ENCODE measurements at places on chromosomes 16 and 17. TPM values are rescaled to one million over a fixed set of nuclear protein-coding genes. Genes with fewer than 3 reads are reported as not detected.

KRTAP4-3 gene
- not detected for total RNA-seq

GRCh38 chr17:13961265-13961664, 108.0 kb upstream of the COX10 start:
- no peak for DNase-seq

ALOX12B gene
- total RNA-seq: not detected

PPP1R1B gene
- not detected for total RNA-seq

GUCY2D gene
- total RNA-seq: 0.22 TPM

RFWD3 gene
- 4.8 TPM for total RNA-seq

DNA sequence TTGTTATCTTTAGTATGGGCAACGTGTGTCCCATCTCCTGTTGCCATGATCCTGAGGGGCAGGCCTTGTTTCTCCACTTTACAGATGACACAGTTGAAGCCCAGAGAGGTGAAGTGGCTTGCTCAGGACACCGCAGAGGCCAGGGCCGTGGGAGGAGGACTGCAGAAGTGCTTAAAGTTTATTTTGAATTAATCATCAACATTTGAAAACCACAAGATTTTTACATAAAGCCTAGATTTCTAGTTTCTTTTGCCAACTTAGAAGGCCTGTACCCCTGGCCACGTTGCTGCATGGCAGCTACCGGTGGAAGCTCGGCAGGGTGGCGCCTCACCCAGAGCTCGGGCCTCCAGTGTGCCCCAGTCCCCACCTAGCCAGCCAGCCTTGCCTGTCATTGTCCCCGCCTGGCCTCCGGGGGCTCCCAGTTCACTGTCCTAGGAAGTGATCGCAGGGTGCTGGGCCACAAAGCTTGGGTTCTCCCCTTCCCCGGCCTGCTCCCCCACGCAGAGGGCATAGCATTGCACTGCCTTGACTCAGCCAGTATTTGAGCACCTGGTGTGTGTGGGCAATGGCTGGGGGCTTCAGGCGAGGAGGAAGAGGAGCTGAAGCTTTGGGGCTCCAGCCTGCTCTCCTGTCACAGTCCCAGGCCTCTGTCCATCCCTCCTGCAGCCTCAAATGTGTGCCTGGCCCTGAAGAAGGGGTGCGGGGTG, 14.8 kb upstream of the ADCY7 start:
- DNase-seq: no peak

CLEC3A gene
- total RNA-seq: not detected

DNA sequence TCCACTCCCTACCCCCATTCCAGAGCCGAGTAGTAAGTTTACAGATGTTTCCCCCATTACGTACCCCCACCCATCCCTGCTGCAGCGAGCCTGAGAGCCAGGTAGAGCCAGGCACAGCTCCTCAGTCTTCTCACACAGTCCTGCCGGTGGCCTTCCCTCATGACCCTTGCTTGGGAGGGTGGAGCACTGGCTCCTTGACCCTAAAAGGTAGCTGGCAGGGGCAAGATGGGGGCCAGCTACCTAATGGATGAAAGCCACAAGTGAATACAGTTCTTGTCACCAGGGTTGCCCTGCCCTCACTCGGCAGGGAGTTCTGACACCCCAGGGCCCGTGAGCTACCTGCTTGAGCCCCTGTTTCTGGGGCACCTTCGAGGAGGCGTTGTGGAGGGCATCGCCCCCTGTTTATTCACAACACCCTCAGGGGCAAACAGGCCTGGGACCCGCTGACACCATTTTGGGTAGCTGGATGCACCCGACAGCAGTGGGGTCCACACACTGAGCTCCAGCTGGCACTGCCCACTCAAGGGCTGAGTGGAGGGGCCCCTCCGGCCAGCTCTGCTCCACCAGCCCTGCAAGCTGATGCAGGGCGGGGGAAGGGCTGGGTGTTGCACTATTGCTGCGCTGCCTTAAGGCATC, 22.2 kb downstream of the ADAM11 start:
- DNase-seq: no peak

DYNLRB2 gene
- total RNA-seq: not detected

DNA sequence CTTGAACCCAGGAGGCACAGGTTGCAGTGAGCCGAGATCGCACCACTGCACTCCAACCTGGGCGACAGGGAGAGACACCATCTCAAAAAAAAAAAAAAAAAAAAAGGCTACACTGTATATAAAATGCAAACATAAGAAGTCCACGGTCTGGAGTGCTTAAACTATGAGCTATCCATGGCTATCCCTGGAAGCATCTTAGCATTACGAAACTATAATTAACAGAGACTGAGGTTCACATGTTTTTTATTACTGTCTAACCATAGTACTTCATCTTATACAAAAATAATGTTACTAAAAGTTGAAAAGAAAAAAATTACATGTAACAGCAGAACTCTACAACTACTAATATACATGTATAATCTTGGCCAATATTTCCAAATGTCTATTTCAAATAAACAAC, 32.8 kb downstream of the HELZ start:
- no peak for DNase-seq

TBC1D3C gene
- total RNA-seq: not detected

- no peak for DNase-seq
These were observed 9.0 kb downstream of the CRK start for GRCh38 chr17:1447052-1447451.

- peak; percentile 41 for DNase-seq
These were observed 284.4 kb downstream of the FOXL1 start for GRCh38 chr16:86862595-86863280.

SEPTIN12 gene
- not detected for total RNA-seq

GRCh38 chr17:47883589-47884426, 12.2 kb upstream of the SP2 start:
- DNase-seq: no peak
